ENCODE measurements at places on chromosomes 2 and 18.

DNA sequence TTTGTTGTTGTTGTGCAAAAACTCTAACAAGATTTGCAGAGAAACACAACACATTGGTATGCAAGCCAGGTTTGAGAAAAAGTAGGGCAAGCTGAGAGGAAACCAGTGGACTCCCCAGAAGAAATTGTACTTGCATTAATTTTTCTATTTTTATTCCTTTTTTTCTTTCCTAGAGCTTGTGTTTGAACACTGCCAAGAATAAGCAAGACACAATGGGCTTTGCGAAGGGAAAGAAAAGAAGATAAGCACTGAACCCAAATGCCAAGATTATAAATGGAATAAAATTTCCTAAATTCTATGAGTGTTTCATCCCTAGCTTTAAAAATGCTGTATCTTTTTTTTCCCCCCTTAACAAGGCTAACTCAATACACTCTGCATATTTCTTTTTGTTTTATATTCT is 17.0 kb upstream of the CYTIP start:
- no peak overlapping the region for H3K4me3 ChIP-seq
- H3K36me3 ChIP-seq: no peaks in the 10 kb centered on the region
- H3K27ac ChIP-seq: no peak overlapping the region
- H3K27me3 ChIP-seq: no peaks in the 10 kb centered on the region

DNA sequence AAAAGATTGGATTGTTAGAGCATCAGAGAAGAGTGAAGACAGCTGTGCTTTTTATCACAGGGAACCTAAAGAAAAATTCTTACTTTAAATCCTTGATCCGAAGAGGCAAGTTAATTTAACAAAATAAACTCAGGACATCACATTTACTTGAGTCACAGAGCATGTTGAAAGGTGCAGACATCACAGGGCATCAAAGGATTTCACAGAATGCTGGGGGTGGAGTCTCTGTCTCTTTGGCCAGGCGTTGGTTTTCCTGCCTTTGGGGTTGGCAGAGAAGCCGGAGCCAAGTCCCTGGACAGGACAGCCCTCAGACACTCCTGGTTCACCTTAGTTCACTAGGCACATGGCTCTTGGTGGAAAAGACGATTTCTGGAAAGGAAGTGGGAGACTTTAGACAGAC is 56.3 kb downstream of the SH3RF3 start:
- no peak overlapping the region for H3K4me3 ChIP-seq
- H3K4me1 ChIP-seq: peaks cover 22% of the 10 kb centered on the region
- H3K27ac ChIP-seq: no peak overlapping the region

DNA sequence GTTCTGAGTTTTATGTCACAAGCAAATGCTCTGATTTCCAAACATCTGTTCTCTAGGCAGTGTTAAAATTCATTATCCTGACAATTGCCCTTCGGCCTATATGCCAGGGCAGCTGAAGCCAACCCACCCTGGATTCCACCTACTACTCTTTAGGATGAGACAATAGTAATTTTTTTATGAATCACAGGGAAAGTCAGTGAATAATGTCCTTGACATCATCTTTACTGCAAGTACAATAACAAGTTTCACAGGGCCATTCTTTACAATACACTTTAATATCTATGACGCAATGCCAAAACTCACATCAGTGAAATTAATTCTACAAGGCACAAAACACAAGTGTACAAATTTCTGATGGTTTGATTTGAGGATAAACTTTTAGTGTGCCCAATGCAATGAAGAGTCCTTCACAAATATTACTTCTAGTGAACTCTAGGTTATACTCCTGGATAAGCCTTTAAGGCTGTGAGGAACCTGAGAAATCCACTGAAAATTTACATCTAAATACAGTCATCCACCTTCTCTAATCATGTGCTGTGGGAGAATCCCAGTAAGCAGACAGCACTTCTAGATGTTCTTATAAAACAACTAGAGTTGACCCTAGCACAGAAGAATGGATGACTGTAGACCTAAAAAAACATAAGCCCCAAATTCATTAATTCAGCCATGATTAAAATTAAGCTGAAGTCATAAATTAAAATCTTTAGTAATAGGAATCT is 77.3 kb upstream of the CTLA4 start:
- DNase-seq: no peak
- peaks cover 2% of the 10 kb centered on the region for H3K36me3 ChIP-seq
- no peaks in the 10 kb centered on the region for H3K27me3 ChIP-seq

GRCh38 chr2:235740821-235741220 is 247.0 kb downstream of the AGAP1 start:
- H3K36me3 ChIP-seq: no peaks in the 10 kb centered on the region
- H3K27ac ChIP-seq: no peak overlapping the region
- H3K4me3 ChIP-seq: no peak overlapping the region
- no peak for DNase-seq

DNA sequence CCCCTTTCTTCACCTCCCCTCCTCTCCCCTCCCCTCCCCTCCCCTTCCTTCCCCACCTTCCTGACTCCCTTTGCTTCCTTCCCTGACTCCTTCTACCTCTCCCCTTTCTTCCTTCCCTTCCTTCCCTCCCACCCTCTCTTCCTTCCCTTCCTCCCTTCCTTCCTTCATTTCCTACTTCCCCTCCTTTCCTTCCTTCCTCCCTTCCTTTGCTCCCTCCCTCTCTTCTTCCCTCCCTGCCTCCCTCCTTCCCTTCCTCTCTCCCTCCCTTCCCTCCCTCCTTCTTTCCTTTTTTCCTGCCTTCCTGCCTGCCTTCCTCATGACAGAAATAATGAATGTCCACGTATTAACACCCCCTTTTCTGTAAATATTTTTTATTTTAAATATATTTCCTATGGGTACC is 260.2 kb downstream of the ZNF407 start:
- no peak for DNase-seq
- H3K4me3 ChIP-seq: no peak overlapping the region

DNA sequence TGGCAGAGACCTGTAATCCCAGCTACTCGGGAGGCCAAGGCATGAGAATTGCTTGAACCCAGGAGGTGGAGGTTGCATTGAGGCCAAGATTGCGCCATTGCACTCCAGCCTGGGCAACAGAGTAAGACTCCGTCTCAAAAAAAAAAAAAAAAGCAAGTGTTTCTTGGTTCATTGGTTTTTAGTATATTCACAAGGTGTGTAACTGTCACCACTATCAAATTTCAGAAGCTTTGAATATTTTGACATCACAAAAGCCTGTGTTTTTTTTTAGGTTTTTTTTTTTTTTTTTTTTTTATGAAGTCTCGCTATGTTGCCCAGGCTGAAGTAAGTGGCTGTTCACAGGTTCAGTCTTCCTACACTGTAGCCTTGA is 16.7 kb downstream of the DDX1 start:
- no peak overlapping the region for H3K4me3 ChIP-seq
- no peaks in the 10 kb centered on the region for H3K4me1 ChIP-seq
- peaks cover 12% of the 10 kb centered on the region for H3K36me3 ChIP-seq
- H3K27me3 ChIP-seq: no peaks in the 10 kb centered on the region
- no peak for DNase-seq

- H3K4me3 ChIP-seq: no peak overlapping the region
- H3K27me3 ChIP-seq: peaks cover 1% of the 10 kb centered on the region
- H3K27ac ChIP-seq: no peak overlapping the region
- H3K36me3 ChIP-seq: no peaks in the 10 kb centered on the region
- no peaks in the 10 kb centered on the region for H3K4me1 ChIP-seq
Observed at GRCh38 chr2:41405441-41405840, 642.4 kb upstream of the PKDCC start.
